ENCODE measurements at places on chromosomes 16 and 17.

GRCh38 chr16:83312015-83312717, 495.6 kb upstream of the HSBP1 start:
- DNase-seq: no peak

GRCh38 chr17:1222321-1222720, 42.5 kb upstream of the ABR start:
- DNase-seq: no peak

DNA sequence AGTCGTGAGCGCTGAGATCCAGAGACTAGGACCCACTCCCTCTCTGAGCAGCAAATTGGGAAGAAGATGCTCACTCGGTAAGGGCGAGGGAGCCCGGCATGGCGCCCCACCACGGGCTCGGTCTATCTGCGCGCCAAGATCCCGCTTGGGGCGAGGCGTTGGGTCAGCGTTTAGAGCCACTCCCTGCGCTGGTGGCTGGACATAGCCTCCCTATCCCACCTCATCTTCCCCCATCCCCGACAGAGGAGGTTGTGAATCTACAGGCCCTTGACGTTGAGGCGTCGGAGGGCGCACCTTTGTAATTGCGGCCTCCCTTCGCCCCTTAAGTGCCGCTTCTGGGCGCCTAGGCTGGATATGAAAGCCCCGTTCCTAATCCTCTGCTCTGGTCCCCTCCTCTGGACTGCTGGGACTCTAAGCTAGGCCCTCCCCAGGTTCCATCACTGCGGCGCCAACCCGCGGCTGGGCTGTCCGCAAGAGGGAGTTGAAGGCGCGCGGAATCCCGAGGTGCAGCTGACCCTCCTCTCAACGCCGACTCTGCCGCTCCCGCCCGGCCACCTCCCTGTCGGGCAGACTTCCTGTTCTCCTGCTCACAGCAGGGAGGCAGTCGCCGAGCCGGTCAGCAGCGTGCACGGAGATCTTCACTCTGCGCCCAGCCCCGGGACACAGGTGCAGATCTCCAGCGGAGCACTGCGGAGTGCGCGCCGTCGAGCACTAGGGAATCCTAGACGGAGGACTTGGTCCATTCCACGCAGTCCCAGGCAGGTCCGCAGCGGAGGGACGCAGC, 16.1 kb upstream of the HOXB9 start:
- no peak for DNase-seq

DNA sequence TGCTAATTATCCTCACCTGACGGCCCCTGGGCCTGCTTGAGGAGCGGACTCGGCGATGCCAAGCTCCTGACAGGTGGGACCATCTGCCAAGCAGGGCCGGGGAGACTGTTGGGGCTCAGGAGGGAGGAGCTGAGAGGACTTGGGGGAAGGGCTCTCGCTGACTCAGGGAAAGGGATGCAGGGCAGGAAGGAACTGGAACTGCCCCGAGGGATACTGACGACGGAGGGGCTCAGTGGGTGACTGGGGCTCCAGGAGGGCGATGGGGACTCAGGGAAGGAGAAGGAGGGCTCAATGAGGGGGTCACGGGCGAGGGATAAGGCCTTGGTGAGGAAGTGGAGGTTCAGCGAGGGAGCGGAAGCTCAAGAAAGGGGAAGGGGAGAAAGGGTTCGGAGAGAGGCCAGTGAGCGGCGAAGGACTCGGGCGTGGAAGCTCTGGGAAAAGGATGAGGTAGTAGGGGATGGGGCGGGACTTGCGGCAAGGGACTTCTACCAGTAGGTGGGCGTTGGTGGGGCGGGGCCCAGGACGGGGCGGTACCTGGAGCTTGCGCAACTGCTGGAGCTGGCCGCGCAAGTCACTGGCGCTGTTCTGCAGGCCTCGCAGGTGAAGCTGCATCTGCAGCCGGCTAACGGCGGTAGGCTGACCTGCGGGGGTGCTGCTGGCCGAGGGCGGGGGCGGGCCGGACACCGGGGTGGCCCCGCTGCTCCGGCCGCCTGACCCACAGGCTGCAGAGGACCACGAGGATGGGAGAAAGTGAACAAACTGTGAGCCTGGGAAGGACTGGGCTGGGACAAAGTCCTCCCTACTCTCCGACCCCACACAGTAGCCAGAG, 46.5 kb downstream of the SRCIN1 start:
- peak; percentile 87 for DNase-seq

DNA sequence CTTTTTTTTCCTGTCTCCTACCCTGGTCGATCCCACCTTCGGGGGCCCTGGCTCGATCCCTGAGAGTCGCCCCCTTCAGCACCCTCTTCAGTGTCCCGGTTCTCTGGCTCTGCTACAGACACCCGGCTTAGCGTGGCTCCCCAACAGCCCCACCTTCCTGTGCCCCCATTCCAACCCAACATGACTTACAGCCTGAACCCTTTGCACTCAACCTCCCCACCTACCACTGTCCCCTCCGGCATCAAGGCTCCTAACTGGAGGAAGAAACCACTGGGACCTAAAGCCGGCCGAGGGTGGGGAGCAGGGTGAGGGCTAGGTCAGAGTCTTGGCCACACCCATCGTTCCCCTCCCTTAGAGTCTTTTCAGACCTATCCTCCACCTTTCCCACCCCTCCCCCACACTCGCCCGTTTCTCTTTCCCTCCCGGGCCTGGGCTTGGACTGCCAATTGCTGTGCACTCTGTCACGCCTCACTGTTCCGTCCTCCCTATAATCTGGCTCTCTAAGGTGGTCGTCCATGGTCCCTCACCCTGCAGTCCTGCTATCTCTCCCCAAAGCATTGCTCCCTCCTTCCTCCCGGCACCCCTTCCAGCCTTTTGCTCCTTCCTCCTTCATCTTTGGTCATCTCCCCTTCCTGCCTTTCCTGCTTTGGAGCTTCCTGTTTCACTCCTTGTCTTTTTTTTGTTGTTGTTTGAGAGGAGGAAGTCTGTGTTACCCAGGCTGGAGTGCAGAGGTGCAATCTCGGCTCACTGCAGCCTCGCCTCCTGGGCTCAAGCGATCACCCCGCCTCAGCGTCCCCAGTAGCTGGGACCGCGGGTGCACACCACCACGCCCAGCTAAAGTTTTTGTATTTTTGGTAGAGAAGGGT, 890 bp upstream of the CLDN7 start:
- DNase-seq: no peak

Measured in DMS 273 treated with DMSO at 0.1 percent for 48 hours (cell line).